ENCODE measurements at places on chromosomes 2 and 18. TPM values are rescaled to one million over a fixed set of nuclear protein-coding genes. Genes with fewer than 3 reads are reported as not detected.

GRCh38 chr2:45843136-45843535 is 191.7 kb downstream of the PRKCE start:
- DNase-seq, result peak; percentile 63

DNA sequence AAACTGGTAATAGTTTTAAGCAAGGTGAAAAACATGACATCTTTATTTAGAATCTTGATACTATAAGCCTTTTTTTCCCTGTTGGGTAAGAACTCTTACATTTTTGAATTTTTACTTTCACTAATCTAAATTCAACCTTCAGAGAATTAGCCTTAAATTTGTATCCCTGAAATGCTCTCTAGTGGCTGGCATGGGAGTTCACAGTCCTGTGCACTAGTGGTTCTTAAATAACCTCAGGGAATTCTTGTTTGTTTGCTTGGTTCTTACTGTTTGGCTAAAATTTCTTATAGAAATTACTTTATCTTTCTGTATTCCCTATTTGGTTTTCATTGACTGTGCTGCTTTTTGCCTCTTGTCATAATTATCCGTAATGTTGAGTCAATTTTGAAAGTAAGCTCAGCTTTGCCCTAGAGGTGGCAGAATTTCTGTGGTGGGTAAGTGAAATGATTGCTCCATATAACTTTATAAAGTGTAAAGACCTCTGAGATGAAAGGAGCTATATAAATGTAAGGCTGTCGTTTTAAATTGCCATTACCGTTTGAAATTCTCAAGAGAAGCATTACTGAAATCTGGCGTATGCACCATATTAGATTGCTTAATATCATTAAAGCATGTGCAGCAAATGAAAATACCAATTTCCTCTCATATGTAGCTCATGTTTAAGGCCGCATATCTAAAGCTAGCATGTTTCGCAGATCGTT is 391.3 kb upstream of the FIGN start:
- no peak for DNase-seq

GRCh38 chr2:126662621-126663020 is 6.7 kb downstream of the GYPC start:
- peak; percentile 47 for DNase-seq

GRCh38 chr2:25103287-25103871 is 61.5 kb downstream of the EFR3B start:
- DNase-seq, result no peak

- no peak for DNase-seq
Observed at GRCh38 chr18:74895686-74896085, 298.0 kb downstream of the ZNF407 start.

Gene FSIP2
- total RNA-seq, result not detected

Measured in OCI-LY7 (cell line).